Gastroesophageal sphincter (tissue), 4 donors: ENCODE measurements at places on chromosomes 3 and 15. TPM values are rescaled to one million over a fixed set of nuclear protein-coding genes. Genes with fewer than 3 reads are reported as not detected.

DNA sequence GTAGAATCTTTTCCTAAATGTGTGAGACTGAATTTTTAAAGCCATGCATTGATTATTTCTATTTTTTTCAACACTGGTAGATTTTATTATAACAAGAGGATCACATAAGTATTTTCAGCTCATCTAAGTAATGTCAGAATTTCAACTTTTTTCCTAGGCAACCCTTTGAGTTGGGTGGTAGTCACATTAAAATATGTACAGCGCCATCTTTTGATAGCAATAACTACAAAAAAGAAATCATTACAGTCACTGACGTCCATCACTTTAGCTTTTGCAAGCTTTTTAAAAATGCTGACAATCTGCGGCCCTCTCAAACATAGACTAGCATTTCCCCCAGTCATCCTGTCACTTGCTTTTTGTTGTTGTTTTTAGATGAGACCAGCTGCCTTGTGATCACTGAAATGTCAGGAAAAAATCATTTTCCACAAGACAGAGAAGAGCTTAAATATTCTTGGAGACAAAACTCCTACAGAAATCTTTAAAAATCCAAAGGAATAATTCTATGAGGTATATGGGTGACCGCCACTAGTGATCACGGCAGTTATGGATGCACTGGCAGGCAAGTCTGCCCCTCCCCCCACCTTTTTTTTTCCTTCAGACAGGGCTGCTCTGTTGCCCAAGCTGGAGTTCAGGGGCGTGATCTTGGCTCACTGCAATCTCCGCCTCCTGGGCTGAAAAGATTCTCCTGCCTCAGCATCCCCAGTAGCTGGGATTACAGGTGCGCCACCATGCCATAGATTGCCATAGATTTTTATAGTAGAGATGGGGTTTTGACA, 384.0 kb upstream of the KCNMB2 start:
- no peak for ATAC-seq

DNA sequence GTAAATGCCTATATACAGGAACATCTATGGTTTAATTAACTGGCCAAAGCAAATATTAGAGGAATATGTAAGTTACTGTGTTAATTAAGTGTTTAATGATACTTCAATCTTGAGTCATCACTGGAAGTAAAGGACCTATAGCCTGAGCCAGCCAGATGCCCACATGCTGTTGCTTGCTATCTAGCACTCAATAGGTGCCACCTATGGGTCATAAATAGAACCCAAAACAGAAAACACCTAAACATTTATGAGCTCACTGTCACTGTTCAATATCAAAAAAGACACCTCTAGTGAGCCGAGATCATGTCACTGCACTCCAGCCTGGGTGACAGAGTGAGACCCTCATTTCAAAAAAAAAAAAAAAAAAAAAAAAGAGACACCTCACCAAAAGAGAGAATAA, 48.4 kb upstream of the IP6K2 start:
- no peak for ATAC-seq

GRCh38 chr3:111681661-111682426, 86.7 kb upstream of the ZBED2 start:
- no peak for ATAC-seq

The SLITRK3 gene
- 12.7 TPM for total RNA-seq

DNA sequence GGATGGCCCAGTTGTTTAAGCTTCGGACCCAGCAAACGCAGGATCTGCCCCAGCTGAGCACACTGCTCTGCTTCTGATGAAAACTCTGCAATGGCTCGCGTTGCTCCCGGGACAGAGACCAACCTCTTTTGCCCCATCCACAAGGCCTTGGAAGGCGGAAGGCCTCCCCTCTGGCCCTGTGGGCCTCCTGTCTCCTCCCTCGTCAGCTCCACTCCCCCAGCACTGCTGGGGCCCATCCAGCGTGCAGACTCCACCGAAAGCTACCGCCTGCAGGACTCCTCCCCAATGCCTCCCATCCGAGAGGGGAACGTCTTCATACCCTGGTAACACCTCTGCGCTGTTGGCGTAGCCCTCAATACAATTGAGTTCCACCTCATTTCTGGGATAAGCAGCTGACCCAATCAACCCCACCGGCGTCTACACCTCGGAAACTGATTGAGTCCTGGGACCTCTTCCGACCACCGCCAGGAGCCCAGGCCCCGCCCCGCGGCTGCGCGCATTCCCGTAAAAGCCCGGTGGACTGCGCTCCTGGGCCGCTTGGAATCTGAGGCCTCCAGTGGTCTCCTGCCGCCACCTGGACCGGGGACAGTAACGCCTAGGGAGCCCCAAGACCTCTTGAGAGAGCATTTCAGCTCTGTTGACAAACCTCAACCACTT, at the start of gene PRR23E:
Gene PRR23E (plus strand): TSS at position 556 of the 657 bp plus-strand sequence. CDS start 3,555 bp downstream, outside the sequence.
- no peak for ATAC-seq

- ATAC-seq: no peak
These were observed 1152.4 kb upstream of the ALCAM start for GRCh38 chr3:104214277-104214676.

GRCh38 chr15:99058421-99058870, 46.4 kb upstream of the SYNM start:
- peak; percentile 32 for ATAC-seq

DNA sequence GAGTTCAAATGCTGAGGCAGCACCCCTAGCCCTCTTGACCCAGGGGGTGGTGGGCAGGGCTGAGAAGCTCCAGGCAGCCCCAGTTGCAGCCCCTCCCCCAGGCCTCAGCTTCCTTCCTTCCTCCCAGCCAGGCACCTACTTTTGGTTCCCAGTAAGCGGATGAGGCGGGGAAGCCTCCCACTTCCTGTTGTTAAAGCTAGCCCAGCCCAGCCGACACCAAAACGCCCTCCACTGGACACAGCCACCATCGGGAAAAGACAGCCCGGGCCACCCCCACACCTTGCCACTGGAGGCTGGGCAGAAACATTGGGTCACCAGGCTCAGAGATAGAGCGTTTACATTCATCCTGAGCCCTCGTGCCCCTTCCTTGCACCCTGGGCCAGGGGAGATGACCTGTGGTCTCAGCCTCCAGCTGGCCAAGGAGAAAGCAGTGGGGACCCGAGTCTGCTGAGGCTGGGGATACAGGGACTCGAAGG, 3.5 kb downstream of the DUSP7 start:
- ATAC-seq: peak; percentile 36

DNA sequence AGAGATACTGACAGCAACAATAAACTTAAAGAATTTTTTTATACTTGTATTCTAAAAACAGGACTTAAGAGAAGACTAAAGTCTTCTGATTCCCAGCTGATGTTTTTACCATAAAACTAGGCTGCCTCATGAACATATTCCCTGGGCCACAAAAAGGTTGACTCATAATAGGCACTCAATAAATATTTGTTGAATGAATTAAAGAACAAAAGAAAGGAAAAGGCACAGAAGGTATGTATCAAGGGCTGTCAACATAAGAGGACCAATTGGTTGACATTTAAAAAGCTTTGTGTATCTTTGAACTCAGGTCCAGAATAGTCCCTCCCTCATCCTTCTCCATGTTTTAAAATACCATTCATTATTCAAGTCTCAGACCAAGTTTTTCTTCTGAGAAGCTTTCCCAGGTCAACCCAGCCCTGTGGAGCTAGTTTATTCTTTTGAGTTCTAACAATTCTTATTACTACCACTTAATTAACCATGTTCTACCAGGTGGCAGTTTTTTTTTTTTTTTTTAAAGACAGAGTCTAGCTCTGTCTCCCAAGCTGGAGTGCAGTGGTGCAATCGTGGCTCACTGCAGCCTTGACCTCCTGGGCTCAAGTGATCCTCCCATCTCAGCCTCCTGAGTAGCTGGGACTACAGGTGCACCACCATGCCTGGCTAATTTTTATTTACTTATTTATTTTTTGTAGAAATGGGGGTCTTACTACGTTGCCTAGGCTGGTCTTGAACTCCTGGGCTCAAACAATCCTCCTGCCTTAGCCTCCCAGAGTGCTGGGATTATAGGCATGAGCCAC, 17.5 kb upstream of the ARHGEF3 start:
- no peak for ATAC-seq

GRCh38 chr3:87196879-87197278, 30.2 kb upstream of the CHMP2B start:
- no peak for ATAC-seq

DNA sequence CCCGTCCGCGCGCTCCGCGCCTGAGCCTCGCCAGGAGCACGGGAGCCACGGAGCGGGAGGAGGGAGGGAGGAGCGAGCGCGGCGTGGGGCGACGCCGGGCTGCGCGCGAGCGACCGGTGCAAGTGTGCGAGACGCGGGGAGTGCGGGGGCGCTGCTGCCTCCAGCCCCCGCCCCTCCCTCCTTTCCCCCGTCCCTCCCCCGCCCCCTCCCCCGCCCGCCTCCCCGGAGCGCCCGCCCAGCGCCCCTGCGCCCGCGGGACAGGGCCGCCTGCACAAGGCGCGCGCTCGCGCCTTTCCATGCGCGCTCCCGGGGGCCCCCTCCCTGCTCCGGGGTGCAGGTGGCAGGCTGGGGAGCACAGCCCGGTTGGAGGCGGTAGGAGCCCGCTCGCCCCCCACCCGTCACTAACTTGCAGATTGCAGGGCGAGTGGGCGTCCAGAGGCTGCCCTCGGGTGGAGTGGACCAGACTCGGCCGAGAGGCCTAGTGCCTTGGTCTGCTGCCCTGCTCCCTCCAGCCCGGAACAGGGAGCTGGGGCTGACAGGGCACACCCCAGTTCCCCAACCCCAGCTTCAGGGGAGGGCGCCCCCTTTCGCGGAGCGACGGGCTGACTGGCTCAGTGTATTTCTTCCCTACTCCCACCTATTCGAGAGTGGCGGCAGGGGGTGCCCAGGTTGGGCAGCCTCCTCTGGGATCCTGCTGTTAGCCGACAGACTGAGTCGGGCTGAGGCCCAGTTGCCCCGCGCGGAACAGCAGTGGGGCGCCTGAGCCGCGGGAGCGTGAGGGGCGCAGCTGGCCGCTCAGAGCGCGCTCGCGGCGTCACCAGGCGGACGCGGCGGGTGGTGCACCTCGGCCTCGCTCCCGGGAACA, at the start of gene WNT7A:
Gene WNT7A (minus strand): TSS at position 126 of the 865 bp plus-strand sequence. CDS start 255 bp downstream, outside the sequence.
- no peak for ATAC-seq

DNA sequence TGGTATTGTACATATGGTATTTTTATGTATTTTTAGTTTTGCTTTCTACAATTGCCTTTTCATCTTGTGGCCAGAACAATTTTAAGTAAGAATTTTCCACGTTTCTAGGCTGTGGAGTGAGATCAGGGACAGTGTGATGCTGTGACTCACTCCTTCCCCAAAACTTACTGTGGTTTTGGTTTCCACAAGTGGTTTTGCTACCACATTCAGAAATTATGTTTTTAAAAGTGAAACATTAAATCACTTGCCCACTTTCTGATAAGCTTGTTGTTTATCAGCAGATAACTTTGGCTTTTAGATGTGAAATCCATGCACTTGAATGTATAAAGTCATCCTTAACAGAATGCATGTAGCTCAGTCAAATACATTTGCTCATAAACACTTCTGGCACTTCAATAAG, 192.2 kb upstream of the THRB start:
- ATAC-seq: no peak

- ATAC-seq: peak; percentile 46
These were observed 15.8 kb upstream of the SOX2 start for GRCh38 chr3:181695661-181696491.

- ATAC-seq: no peak
These were observed 13.2 kb upstream of the PODXL2 start for GRCh38 chr3:127615631-127616305.
